ENCODE measurements at places on chromosomes 2 and 18. TPM values are rescaled to one million over a fixed set of nuclear protein-coding genes. Genes with fewer than 3 reads are reported as not detected.

GPBAR1 gene
- 0.28 TPM for total RNA-seq

ANTXR1 gene
- total RNA-seq, result 4.4 TPM

CCDC148 gene
- 1.1 TPM for total RNA-seq

RESP18 gene
- total RNA-seq, result not detected

IL18RAP gene
- 3.7 TPM for total RNA-seq

All from thymus (tissue), 14 donors.